Epithelial cell of alveolus of lung (primary cell): ENCODE measurements at places on chromosomes 6 and 20. TPM values are rescaled to one million over a fixed set of nuclear protein-coding genes. Genes with fewer than 3 reads are reported as not detected.

Gene RSPH4A
- 0.40 TPM in 1 of 2 replicates, not detected in the other for total RNA-seq

Gene TFAP2C
- 0.13 TPM in 1 of 2 replicates, not detected in the other for total RNA-seq

Gene AIF1
- total RNA-seq: not detected in 2 replicates

Gene CENPB
- total RNA-seq: 84.6 and 90.1 TPM in 2 replicates

Gene KCNK15
- total RNA-seq: not detected in 2 replicates

Gene SLCO4A1
- total RNA-seq: not detected in 2 replicates

Gene ESR1
- total RNA-seq: 0.13 TPM in 1 of 2 replicates, not detected in the other

Gene TRIM40
- not detected in 2 replicates for total RNA-seq

Gene DEFB124
- total RNA-seq: not detected in 2 replicates

Gene WFDC5
- not detected in 2 replicates for total RNA-seq

Gene RAET1L
- not detected in 2 replicates for total RNA-seq

Gene SIM1
- total RNA-seq: 0.08 TPM in 1 of 2 replicates, not detected in the other
